Hindlimb muscle (tissue), 1 donor: ENCODE measurements at places on chromosomes 5 and 9. TPM values are rescaled to one million over a fixed set of nuclear protein-coding genes. Genes with fewer than 3 reads are reported as not detected.

DNA sequence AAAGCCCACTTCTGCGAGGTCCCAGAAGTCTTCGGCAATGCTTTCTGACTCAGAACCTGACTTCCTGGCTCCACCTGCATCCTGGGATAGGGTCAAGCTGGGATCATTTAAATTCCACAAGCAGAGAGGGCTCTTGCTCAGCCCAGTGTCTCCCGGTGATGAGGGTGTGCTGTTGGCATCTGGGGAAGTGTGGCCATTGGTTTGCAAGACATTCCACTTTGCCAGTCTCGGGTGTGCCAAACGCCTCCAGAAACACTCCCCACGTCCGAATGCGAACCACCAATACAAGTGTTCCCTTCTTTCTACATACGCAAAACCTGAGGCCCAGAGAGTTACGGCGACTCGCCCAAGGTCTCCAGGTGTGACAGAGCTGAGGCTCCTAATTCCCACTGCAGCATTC, 43.1 kb upstream of the FCN2 start:
- no peak for DNase-seq

DNA sequence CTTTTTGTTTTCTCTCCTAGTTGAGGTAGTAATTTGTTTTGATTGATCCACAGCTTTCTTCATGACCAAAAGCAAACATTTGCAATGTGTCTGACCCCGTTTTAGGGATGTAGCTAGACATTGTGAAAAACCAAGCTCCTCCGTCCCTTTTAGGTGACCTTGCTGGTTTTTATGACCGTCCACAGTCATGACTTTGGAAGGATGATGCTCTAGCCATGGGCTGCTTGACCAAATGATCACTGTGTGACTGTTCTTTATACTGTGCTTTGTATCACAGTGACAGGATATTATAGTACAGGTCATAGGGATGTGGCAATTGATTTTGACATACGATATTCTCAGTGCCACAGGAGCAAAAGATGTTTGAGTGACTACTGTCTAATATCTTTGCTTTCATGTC, 54.4 kb downstream of the KCNN2 start:
- no peak for DNase-seq

DNA sequence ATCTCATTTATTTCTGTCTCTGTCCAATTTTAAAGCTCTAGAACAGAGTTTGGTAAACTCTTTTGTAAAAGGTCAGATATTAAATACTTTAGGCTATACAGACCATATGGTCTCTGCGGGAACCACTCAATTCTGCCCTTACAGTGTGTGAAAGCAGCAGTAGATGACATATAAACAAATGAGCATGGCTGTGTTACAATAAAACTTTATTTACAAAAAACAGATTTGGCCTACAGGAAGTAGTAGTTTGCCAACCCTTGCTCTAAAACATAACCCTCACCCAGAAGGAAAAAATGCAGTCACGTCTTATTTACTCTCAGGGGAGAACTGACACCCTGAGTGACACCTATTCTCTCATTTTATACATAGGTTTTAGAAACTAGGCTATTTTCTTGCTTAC, 220.4 kb downstream of the DEPDC1B start:
- no peak for DNase-seq

- DNase-seq = no peak
Measured at GRCh38 chr5:112630246-112631009, 107.3 kb upstream of the APC start.

DNA sequence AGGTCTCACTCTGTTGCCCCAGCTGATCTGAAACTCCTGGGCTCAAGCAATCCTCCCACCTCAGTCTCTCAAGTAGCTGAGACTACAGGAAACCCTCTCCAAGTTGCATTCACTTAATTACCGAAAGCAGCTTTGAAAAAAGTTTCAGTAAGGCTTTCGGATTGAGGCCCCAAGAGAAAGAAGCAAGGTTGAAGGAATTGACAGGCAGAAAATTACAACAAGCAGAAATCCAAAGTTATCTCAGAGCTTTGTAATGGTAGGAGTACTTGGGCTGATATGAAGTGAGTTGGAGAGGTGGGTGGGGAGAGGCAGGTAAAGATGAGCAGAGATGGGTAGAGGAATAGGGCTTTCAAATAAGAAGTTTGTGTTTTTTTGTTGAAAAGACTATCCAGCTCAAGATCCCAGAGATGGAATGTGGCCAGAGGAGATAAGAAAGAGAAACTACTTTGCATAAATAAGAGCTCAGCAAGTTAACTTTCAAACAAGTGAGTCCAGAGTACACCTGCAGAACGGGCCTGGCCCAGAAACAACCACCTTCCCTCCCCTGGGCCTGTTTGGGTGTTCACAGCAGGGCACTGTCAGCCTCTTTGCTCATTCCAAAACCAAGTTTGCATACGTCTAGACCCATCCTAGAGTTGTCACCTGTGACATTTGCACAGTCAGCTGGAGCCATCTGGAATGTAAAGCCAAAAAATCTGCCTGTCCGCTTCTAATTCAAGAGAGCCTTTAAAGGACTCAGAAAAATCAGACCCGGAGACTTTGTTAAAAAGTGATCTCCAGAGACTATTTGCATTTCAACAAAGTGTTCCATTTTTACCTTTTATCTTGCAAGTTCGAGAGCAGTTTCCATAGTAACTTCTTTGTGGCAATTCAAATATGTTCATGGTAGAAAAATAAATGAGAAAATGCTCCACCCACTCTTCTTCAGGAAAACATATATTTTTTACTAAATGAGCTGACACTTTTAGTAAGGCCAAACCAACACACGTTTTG, 2.2 kb upstream of the CLINT1 start:
- DNase-seq = no peak

GRCh38 chr5:3596261-3596825, 711 bp downstream of the IRX1 start:
- DNase-seq = no peak

DNA sequence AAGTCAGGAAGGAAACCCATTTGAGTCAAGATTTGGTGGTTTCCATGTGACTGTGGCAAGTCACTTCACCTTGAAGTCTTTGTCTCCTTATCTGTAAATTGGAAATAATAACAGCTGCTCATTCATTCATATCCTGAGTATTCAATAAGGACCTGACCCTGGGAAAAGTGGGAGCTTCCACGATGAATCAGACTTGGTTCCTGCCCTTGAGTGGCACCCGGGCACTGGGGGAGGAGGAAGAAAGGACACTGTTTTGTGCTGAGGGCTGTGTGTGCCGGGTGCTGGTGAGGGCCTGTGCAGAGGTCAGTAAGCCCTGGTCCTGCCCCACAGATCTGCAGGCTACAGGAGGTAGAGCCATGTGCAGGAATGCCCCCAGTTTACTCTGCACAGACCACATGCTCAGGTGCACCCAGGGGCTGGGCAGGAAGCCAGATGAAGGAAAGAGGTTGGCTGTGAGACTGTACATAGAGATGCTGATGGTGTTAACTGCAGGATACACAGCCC, 6.8 kb downstream of the NDST1 start:
- DNase-seq = no peak

GRCh38 chr9:80892703-80893102, 796.6 kb downstream of the TLE1 start:
- DNase-seq = no peak

DNA sequence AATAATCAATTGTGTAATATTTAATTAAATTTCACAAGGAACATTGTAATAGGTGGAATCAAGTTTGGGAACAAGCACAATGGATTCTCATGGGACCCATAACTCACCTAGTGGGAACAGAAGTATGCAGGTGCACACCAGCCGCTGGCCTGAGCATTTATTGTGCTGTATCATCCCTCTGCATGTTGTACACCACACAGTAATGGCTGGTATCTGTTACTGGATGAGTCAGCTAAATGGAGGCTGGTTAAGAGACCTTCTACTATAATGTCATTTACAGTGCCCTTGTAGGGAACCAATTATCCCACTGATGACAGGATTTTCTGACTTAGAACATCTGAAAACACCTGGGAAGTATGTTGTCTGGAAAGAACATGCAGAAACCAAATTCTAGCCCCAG, 3.2 kb upstream of the MAP3K1 start:
- DNase-seq = no peak

- DNase-seq = no peak
Measured at GRCh38 chr9:77808751-77809081, 160.6 kb upstream of the GNA14 start.

- no peak for DNase-seq
Measured at GRCh38 chr5:64944868-64945267, 176.1 kb downstream of the CWC27 start.

- DNase-seq = no peak
Measured at GRCh38 chr5:33761139-33761538, 130.7 kb downstream of the ADAMTS12 start.

DNA sequence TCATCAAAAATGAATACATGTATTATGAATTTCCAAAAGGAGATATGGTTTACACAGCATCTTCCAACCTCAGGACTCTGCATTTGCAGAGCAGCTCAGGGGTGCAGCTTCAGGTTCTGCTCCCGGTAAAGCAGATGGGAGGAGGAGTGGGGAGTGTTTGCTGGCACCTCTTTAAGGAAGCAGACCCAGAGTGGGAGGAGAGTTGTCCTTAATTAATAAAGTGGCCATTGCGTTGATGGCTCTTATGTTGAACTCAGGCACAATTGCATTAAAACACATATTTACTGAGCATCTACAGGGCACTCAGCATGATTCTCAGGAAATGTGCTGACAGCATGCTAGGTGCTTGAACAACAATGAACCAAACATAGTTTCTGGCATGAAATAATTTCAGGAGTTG, 121.0 kb downstream of the PDZD2 start:
- DNase-seq = no peak

GRCh38 chr9:115073456-115073855, 44.5 kb downstream of the TNC start:
- no peak for DNase-seq

GRCh38 chr5:67021962-67022361, 174.6 kb downstream of the CD180 start:
- DNase-seq = no peak

ANKRA2 gene
- 29.2 TPM for polyA plus RNA-seq

SLC25A51 gene
- 13.0 TPM for polyA plus RNA-seq

OR1Q1 gene
- not detected for polyA plus RNA-seq

C9orf153 gene
- polyA plus RNA-seq = 0.22 TPM
